ENCODE measurements at places on chromosomes 13 and 19. TPM values are rescaled to one million over a fixed set of nuclear protein-coding genes. Genes with fewer than 3 reads are reported as not detected.

DNA sequence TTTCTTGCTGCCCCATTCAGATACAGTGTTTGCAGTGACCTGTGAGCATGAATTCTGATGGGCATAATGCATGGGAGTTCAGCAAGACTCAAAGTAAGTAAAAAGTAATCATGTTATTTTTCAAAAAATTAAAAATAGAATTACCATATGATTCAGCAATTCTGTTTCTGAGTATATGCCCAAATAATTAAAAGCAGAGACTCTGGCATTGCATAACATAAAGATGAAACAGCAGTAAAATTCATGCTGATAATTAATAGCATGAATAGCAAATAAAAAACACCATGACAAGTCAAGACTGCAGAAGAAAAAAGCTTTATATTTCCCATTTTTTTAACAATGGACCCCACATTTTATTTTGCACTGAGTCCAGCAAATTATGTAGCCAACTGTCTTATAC, 21.3 kb downstream of the RNF6 start:
- H3K27ac ChIP-seq, result no peak overlapping the region
- H3K4me3 ChIP-seq, result no peak overlapping the region
- H3K27me3 ChIP-seq, result no peaks in the 10 kb centered on the region
- H3K36me3 ChIP-seq, result no peaks in the 10 kb centered on the region

GRCh38 chr19:2755448-2755705, 15.6 kb upstream of the SLC39A3 start:
- no peak overlapping the region for H3K4me3 ChIP-seq
- no peak for DNase-seq
- H3K36me3 ChIP-seq, result no peaks in the 10 kb centered on the region
- no peaks in the 10 kb centered on the region for H3K4me1 ChIP-seq
- H3K27me3 ChIP-seq, result no peaks in the 10 kb centered on the region

GRCh38 chr13:113584870-113585671, 518 bp downstream of the TFDP1 start:
- DNase-seq, result peak; percentile 25
- peak overlapping the region; percentile 52 for H3K4me3 ChIP-seq
- H3K27ac ChIP-seq, result no peak overlapping the region
- H3K27me3 ChIP-seq, result no peaks in the 10 kb centered on the region
- no peaks in the 10 kb centered on the region for H3K36me3 ChIP-seq

- no peak for DNase-seq
- no peak overlapping the region for H3K4me3 ChIP-seq
- no peak overlapping the region for H3K27ac ChIP-seq
- H3K36me3 ChIP-seq, result no peaks in the 10 kb centered on the region
- no peaks in the 10 kb centered on the region for H3K27me3 ChIP-seq
Measured at GRCh38 chr13:66427458-66427861, 802.7 kb downstream of the PCDH9 start.

- no peaks in the 10 kb centered on the region for H3K27me3 ChIP-seq
- H3K27ac ChIP-seq, result no peak overlapping the region
- H3K4me3 ChIP-seq, result no peak overlapping the region
- H3K4me1 ChIP-seq, result no peaks in the 10 kb centered on the region
Measured at GRCh38 chr13:40076765-40077362, 421.4 kb downstream of the COG6 start.

MBD3L2 gene
- total RNA-seq, result not detected

- no peak overlapping the region for H3K27ac ChIP-seq
- no peak for DNase-seq
- peaks cover 39% of the 10 kb centered on the region for H3K36me3 ChIP-seq
- H3K27me3 ChIP-seq, result no peaks in the 10 kb centered on the region
- H3K4me3 ChIP-seq, result no peak overlapping the region
- no peaks in the 10 kb centered on the region for H3K4me1 ChIP-seq
Measured at GRCh38 chr19:7550987-7551761, 15.7 kb downstream of the PNPLA6 start.

NLRP4 gene
- total RNA-seq, result not detected

SLAIN1 gene
- total RNA-seq, result 2.2 TPM

DNA sequence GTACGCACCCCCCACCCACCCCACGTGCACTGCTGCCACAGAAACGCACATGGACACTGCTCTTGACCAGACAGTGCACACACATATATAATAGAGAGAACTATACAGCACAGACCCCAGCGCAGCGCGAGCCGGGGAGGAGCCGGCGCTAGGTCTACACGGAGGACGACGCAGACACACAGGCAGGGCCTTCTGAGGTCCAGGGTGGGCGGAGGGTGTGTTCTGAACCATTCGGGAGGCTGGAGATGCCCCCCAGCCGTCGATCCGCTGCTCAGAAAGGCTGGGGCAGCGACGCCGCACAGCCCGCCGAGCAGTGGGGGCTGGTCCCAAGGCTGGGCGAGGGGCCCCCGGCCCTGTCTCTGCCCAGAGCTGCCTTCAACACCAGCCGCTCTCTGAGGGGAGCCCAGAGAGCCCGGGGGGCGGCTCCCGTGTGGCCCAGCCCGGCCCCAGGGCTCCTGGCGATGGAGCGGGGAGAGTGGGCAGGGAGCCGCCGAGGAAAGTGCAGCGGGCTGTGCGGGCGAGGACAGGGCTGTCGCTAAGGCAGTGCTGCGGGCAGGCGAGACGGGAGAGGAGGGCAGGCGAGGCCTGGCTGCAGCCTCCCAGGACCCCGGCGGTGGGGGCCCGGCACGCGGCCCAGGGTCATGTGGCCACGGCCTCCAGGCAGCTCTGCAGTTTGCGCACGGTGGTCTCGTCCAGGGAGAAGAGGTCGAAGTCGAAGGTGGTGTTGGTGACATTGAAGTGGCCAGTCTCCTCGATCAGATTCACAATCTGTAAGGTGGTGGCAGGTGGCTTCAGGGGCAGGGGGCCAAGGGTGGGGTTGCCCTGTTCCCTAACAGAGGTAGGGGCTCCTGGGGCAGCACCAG, 67.1 kb downstream of the MLLT1 start:
- no peak overlapping the region for H3K4me3 ChIP-seq
- no peaks in the 10 kb centered on the region for H3K27me3 ChIP-seq
- peaks cover under 1% of the 10 kb centered on the region for H3K4me1 ChIP-seq
- no peak overlapping the region for H3K27ac ChIP-seq
- no peak for DNase-seq
- H3K36me3 ChIP-seq, result no peaks in the 10 kb centered on the region

DNA sequence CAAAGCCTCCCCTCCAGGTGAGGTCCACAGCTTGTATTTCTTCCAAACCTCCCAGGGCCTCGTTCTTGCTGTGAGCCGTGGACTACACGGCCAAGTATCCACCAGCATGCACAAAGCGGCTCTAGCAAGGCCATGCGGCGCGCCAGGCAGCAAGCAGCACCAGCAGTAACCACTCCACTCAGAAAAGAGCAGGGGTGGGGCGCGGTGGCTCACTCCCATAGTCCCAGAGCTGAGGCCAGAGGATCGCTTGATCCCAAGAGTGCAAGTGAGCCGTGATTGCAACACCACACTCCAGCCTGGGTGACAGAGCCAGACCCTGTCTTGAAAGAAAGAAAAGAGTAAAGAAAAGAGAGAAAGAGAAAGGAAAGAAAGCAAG, 4.7 kb downstream of the CCDC8 start:
- no peaks in the 10 kb centered on the region for H3K36me3 ChIP-seq
- H3K4me1 ChIP-seq, result peaks cover 86% of the 10 kb centered on the region
- peak overlapping the region; percentile 84 for H3K27ac ChIP-seq
- DNase-seq, result no peak
- peak overlapping the region; percentile 35 for H3K4me3 ChIP-seq
- H3K27me3 ChIP-seq, result no peaks in the 10 kb centered on the region

- DNase-seq, result no peak
- no peaks in the 10 kb centered on the region for H3K36me3 ChIP-seq
- no peaks in the 10 kb centered on the region for H3K27me3 ChIP-seq
- peak overlapping the region; percentile 99 for H3K27ac ChIP-seq
Measured at GRCh38 chr19:13010038-13010991, 15.0 kb downstream of the NFIX start.

DNA sequence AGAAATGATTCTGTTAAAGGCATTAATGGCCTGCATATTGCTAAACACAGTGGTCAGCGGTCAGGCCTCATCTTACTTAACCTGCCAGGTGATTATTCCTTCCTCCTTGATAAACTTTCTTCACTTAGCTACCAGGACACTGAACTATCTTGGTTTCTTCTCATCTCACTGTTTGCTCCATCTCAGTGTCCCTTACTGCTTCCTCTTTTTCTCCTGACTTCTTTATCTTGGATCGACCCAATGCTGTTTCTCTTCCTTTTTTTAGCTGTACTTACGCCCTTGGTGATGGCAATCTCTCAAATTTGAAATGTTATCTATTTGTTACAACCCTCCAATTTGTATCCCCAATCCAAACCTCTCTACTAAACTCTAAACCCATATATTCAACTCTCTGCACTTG, 7.8 kb upstream of the CLC start:
- no peaks in the 10 kb centered on the region for H3K27me3 ChIP-seq
- H3K4me3 ChIP-seq, result no peak overlapping the region
- no peaks in the 10 kb centered on the region for H3K36me3 ChIP-seq
- no peak for DNase-seq
- no peaks in the 10 kb centered on the region for H3K4me1 ChIP-seq
- no peak overlapping the region for H3K27ac ChIP-seq

PSG2 gene
- not detected for total RNA-seq

GRCh38 chr19:11092181-11092538, 2.9 kb downstream of the LDLR start:
- peak overlapping the region; percentile 99 for H3K27ac ChIP-seq
- DNase-seq, result no peak
- H3K27me3 ChIP-seq, result no peaks in the 10 kb centered on the region
- no peaks in the 10 kb centered on the region for H3K36me3 ChIP-seq
- H3K4me1 ChIP-seq, result peaks cover 61% of the 10 kb centered on the region

All from vagina (tissue), 2 donors.